ENCODE measurements at places on chromosomes 12 and 14. TPM values are rescaled to one million over a fixed set of nuclear protein-coding genes. Genes with fewer than 3 reads are reported as not detected.

Gene OAS1
- total RNA-seq: 24.8 TPM

Gene TMCC3
- total RNA-seq: 19.4 TPM

- no peak for DNase-seq
Observed at GRCh38 chr12:131436922-131437705, 273.8 kb upstream of the SFSWAP start.

- peak; percentile 58 for DNase-seq
Observed at GRCh38 chr14:20692116-20692751, 3.7 kb downstream of the ANG start.

DNA sequence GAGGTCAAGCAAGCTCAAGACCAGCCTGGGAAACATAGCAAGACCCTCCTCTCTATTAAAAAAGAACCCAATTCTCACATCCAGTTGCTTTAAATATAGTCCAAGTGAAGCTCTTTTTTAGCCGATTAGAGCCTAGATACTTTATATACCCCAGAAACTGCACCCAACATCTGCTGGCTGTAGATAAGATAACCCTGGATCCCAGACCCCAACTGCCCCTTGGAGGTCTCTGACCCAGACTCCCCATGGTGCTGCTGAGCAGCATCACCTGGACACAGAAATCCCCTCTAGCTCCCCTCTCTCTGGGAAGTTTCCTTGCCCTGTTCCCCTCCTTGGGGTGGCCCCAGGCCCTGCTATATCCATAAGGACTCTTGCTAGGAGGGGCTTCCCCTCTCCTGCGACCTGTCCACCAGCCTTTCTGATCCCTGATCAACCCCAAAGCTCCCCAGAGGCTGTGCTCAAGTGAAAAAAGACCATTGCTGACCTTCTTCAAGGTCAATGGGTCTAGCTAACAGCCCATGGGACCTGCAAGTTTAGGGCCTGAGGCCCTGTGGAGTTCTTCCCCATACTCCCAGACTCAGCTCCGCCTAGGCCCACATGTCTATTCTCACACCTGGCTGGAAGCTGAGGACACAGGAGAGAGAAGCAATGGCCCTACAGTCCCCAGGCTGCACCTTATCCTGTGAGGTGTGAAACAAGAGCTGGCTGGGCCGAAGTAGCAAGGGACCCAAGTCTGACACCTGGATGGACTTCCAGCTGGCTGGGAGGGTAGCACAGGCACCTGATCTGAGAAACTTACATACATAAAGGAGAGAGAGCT is 56.2 kb downstream of the ARL6IP4 start:
- DNase-seq: no peak

Measured in renal cortical epithelial cell (primary cell).